ENCODE measurements at places on chromosomes 6 and 20. TPM values are rescaled to one million over a fixed set of nuclear protein-coding genes. Genes with fewer than 3 reads are reported as not detected.

GRCh38 chr20:47610247-47610944, 108.7 kb downstream of the NCOA3 start:
- DNase-seq: no peak

- DNase-seq: no peak
Observed at GRCh38 chr20:53785320-53785719, 191.7 kb upstream of the ZNF217 start.

PTK7 gene
- 87.0 TPM for total RNA-seq

E2F1 gene
- 63.9 TPM for total RNA-seq

UST gene
- 6.7 TPM for total RNA-seq
